ENCODE measurements at places on chromosomes 7 and 10.

- no peak for DNase-seq
These were observed 124.5 kb downstream of the TMEM178B start for GRCh38 chr7:141198194-141198958.

- DNase-seq, result no peak
These were observed 35.1 kb upstream of the AKR1C2 start for GRCh38 chr10:5038733-5039132.

GRCh38 chr7:72435366-72435765, 23.2 kb upstream of the CALN1 start:
- no peak for DNase-seq

DNA sequence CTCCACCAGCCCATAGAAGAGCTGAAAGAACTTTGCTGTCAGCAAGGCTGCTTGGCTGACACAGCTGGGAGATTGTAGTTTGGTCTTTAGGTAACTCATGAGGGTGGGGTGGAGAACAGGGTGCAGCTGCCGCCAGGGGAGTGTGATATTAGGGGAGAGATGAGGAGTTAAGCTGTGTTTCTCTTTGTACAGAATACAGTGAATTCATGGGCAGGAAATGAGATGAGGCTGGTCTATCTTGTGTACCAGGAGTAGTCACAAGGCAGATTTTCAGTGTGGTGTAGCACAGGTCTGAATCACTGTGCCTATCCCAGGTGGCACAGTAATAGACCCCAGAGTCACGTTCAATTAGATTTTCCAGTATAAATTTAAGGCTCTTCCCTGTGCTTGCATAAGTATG, 56.6 kb upstream of the TARP start:
- no peak for DNase-seq

GRCh38 chr7:128274884-128275603, 34.0 kb downstream of the LEP start:
- no peak for DNase-seq

- peak; percentile 52 for DNase-seq
These were observed 15.3 kb upstream of the SUN1 start for GRCh38 chr7:816751-817671.

DNA sequence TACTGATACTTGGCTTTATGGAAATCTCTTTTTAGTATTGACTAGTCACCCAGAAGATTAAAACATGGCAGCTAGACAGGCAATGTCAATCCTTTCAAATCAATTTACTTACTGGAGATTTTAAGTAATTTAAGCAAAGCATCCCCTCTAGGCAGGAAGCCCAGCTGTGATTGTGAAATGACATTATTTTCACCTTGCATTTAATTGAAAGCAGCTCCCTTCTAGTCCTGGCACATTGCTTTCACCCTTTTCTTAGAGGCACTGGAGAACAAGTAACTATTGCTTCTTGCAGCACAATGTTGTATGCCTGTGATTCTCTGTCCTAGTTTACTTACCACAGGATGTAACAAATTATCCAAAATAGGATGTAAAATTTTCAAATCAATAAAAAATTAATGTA, 13.3 kb downstream of the ST7 start:
- no peak for DNase-seq

GRCh38 chr10:102962951-102963755, 45.1 kb downstream of the CNNM2 start:
- DNase-seq, result no peak

DNA sequence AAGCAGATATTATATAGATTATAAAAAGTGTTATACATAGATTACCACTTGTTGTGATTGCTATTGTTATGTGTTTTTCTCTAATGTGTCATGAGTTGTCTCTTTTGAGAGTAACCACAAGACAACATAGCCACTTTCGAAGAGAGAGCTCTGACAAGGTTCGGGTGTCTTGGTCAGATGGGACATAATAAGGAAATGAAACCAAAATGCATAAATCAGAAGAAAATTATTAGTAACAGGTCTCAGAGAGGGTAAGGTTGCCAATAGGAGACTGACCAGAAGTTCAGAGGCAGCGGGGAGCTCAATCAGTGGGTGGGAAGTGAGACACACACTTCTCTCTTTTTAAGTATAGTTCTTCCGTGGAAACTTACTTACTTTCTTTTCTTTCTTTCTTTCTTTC, 639.2 kb upstream of the POT1 start:
- DNase-seq, result no peak

GRCh38 chr7:16708511-16708910, 45.0 kb upstream of the TSPAN13 start:
- DNase-seq, result no peak

DNA sequence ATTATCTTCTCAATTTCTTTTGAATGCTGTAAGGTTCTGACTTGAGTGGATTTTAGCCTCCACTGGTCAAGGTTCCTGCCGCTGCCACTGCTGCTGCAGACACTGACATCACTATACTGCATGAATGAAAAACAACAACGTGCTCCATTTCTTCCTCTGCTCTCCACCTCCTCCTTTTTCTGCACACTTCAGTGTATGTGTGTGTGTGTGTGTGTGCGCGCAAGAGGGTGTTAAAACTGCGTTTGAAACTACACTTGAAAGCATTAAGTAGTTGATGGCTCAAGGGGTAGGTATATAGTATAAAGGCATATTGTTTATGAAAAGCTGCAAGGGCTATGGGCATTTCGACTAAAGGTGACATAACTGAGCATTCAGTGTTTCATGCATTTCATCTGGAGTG, 3.5 kb downstream of the GLCCI1 start:
- no peak for DNase-seq
